ENCODE measurements at places on chromosomes 1 and 21. TPM values are rescaled to one million over a fixed set of nuclear protein-coding genes. Genes with fewer than 3 reads are reported as not detected.

DNA sequence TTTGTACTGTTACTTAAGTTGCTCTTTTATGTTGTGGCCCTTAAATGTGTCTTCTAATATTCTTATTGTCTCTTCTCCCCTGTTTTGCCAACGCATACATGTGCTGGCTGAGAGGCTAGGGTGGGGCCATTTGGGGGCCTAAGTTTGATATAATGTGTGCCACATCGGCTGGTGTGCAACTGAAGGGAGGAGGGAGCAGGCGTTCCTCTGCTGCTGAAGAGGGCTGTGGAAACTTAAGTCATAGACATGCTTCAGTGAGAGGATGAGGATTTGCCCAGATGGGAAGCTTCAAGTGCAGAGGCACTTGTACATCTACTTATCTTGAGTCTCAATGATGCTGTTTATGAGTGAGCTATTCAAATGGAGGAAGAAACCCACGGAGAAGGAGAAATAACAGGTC is 630.6 kb downstream of the LMO4 start:
- no peak for DNase-seq

- DNase-seq, result no peak
These were observed 3.6 kb downstream of the UROD start for GRCh38 chr1:45015683-45016082.

- DNase-seq, result peak; percentile 75
These were observed 251.1 kb upstream of the ADGRL2 start for GRCh38 chr1:81549588-81550127.

DNA sequence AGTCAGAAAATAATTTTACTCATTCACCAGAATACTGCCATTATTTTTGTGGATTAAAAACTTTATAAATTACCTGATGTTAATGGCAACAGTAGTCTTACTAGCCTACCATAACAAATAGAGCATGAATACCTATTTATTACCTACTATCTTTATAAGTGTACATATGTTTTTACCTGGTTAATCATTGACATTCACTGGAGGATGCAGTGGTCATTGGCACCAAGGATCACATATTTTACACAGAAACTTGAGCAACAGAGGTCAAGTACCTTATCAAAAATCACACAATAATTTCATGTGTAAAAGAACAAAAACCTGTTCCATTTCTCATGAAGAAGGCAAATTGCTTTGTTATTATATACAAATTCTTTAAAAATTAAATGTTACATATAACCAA is 1284.9 kb upstream of the NCAM2 start:
- no peak for DNase-seq

- DNase-seq, result peak; percentile 63
These were observed 32.0 kb downstream of the SUSD4 start for GRCh38 chr1:223331929-223332328.

The C1orf232 gene
- not detected for total RNA-seq

The LCE1B gene
- not detected for total RNA-seq

The OLFM3 gene
- total RNA-seq, result not detected

All from bronchial epithelial cell (primary cell).